Effector memory CD4-positive, alpha-beta T cell (primary cell): ENCODE measurements at places on chromosomes 1 and 21.

- no peak for DNase-seq
Observed at GRCh38 chr1:17675744-17676143, 79.4 kb upstream of the ACTL8 start.

DNA sequence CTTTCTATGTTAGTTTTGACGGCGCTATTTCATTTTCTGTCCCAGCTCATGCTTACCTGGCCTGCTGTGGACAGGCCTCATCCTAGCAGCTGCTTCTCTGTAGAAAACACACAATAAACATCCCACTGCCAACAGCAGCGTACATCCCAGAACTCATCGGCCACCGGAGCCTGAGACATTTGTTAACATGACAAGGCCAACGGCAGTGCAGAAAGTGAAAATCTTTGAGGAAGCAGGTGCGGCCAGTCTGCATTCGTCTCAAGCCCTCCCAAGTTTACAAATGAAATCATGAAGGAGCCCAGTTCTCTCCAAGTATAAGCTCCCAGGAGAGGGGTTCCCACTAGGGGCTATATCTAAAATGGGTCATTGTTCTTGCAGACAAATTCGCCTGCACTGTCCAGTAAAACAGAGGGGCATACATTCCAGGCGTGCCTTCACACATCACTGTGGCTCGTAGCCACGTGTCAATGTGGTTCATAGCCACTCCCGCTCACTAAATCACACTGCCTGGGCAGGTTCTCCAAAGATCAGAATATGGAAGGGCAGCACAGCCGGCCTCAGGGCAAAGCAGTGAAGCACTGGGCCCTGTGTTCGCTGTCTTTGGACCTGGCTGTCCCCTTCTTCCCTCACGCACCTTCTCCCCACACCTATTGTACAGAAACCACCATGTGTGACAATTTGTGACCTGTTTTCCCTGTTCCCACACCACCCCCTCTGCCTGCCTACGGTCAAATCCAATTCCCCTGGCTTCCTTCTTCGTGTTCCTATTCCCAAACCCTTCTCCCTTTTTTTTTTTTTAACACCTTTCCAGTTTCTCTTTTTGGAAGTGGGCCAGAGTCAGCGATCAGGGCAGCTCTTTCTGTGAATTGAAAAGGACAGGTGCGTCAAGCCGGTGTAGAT is 27.0 kb upstream of the ABCG1 start:
- DNase-seq: no peak

GRCh38 chr21:19767546-19767945 is 1230.7 kb upstream of the NCAM2 start:
- no peak for DNase-seq

GRCh38 chr1:214251354-214251753 is 29.6 kb upstream of the SMYD2 start:
- DNase-seq: no peak

DNA sequence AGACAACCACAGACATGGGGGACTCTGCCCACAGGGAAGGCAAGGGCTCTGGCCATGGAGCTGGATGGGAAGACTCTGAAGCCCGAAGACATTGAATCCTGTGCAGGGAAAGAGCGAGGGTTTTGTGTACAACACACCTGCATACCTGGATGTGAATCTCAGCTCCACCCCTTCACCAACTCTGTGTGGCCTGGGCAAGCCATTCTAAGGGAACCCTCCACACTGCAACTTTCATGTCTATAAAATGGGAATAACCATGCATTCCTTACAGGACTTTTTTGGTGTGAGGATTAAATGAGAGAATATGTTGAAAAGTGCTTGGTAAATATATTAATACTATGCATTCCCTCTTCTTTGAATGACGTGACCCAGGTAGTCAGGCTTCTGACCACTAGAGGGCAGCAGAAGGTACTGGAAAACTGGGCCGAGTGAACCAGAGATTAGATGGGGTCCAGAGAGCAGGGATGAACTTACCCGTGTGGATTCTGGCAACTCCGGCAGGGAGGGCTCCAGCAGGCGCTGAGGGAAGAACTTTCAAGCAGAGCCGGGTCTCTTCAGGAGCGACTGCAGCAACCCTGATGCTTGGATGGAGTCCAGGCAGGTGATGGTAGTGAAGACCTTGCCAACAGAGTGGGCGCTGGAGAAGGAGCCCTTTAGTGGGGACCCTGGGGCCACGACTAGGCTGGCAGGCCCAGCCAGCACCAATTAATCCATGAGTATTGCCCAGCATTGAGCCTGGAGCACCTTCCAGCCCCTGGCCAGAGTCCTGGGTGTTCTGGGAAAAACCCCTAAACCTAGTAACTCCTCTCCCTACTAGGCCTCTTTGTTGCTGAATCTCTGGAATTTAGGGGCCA is 834 bp upstream of the ELF3 start:
- DNase-seq: peak; percentile 39

GRCh38 chr1:105210747-105211146 is 1461.0 kb downstream of the AMY1C start:
- DNase-seq: no peak

DNA sequence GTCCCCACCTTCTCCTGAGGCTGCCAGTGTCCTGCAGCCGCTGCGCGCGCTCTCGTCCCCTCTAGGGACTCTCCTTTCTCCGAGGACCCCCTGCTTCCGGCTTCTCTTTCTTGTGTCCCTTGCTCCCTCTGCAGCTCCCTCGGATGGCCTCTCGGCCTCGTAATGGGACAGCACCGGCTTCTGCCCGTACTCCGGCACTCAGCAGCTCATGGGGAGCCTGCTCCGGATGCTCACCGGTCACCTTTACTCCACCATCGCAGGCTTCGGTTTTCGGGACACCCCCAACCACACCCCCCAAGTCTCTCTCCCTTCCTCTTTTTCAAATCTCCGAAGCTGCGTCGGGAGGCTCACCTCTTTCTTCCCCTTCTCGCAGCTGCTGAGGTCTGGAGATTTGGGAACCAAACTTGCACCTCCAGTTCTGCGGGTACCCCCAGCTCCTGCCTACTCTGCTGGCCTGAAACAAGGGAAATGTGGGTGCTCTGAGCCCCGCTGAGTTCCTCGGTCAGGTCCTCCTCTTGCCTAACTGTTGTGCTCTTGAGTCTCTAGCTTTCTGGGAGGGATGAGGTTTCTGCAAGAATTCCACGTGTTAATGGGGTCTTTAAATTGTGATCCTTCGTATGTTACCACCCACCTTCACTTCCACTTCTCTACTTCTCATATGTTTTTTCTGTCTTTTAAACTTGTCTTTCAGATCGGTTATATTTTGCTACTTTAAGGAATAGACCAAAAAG is 930 bp downstream of the CDC14A start:
- no peak for DNase-seq

DNA sequence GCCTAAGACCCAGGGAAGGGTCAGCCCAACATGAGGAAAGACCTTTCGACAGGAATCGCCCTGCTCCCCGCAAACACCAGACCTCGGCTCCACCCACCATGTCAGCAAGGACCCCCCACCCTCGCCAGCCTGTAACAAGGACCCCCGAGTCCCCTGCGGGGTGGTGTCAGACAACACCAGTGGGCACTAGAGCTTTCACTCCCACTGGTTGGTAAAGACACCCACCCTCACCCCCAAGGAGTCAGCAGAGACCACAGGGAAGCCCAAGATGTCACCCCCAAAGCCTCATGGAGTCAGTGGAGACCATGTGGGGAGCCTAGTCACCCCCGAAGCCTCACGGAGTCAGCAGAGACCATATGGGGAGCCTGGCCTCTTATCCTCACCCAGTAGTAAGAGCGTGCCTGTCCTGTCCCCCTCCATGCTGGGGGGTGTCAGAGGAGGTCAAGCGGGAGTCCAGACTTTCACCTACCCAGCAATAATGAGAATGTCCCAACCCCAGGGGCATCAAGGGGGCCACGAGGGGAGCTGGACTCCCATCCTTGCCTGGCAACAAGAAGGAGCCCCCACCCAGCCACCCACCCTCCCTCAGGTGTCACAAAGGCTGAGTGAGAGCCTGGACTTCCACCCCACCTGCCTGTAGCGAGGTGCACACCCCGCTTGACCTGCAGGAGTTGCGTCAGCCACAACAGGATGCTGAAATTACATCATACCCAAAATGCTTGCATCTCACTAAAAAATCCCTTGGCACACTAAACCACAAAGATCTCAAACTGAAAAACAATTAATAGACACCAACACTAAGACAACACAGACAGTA is 24.8 kb downstream of the SLC19A1 start:
- DNase-seq: no peak

DNA sequence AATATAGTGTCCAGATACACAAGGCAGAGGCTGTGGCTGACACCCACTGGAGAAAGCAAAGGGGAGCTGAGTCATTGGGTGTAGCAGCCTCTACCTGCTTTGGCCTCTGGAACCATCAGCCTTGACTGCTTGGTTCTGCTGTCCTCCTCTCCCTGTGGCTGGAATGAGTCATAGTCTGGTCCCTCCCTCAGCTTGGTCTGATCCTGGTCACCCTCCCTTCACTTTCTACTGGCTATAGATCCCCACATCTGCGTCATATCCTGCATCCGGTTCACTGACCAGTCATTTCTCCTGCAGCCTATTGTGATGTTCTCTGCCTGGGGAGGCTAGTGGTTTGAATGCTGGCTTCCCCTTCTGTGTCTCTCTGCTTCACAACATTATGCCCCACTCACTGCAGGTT is 372.8 kb upstream of the DAB1 start:
- no peak for DNase-seq

DNA sequence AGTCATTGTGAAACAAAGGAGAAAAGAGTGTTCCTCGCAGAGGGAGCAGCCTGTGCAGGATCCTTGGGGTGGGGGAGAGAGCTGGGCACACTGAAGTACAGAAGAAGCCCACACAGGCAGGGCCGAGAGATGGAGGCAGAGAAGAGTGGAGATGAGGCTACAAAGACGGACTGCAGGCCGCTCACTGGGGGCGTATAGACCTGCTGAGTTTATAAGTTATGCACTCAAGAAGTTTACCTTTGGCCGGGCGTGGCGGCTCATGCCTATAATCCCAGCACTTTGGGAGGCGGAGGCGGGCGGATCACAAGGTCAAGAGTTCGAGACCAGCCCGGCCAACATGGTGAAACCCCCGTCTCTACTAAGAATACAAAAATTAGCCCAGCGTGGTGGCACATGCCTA is 7.6 kb upstream of the SLAMF9 start:
- no peak for DNase-seq

GRCh38 chr1:116941670-116942069 is 32.0 kb downstream of the PTGFRN start:
- no peak for DNase-seq

GRCh38 chr1:93275634-93276295 is 69.9 kb upstream of the DR1 start:
- no peak for DNase-seq

- no peak for DNase-seq
Observed at GRCh38 chr21:35203093-35203977, 154.2 kb upstream of the RUNX1 start.

DNA sequence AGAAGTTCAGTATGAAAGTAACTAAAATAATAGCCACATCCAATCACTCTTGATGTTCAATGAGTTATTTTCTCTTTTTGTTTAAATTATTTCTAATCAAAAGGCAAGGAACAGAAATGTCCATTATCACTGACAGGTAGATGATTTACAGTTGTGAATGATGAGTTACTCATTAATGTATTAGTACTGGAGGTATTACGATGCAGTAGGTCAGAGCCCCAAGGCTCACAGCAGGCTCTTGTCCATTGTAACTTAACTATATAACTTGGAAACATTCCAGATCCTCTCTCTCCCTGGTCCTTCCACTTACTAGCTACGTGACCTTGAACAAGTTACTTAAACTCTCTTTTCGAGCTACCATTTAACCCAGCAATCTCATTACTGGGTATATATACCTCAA is 39.5 kb downstream of the CRB1 start:
- no peak for DNase-seq

DNA sequence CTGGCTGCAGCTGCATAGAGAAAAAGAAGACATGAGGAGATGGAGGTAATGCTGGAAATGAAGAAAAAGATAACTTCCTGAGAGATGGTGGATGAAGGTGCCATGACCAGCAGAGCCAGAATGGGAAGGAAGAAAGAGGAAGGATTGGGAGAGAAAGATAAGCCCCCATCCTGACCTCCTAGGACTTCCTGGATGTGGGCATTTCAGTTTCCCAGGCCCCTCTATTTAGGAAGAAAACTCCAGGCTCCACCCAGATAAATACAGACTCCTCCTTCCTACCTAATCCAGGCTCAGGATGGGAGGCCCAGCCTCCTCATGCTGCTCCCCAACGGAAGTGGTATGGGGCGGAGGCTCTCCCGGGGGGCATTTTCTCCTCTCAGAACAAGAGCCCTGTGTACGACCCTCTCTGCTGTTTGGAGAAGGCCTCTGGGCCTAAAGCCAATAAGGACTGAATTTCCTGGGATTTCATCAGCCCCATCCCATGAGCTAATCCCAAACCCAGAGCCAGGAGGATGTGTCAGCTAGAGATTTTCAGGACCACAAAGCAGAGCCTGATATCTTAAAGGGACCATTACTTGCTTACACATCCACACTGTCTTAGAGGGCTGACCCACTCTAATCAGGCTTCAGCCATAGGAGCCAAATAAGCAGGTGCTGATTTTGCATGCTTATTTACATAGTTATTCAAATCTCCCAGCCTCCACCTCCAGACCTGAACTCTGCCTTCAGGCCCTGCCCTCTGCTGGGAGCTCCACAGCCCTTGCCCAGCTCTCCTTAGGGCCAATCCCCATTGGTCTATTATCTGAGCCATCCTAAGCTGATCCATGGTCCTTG is 5.1 kb upstream of the ARHGEF2 start:
- DNase-seq: no peak

DNA sequence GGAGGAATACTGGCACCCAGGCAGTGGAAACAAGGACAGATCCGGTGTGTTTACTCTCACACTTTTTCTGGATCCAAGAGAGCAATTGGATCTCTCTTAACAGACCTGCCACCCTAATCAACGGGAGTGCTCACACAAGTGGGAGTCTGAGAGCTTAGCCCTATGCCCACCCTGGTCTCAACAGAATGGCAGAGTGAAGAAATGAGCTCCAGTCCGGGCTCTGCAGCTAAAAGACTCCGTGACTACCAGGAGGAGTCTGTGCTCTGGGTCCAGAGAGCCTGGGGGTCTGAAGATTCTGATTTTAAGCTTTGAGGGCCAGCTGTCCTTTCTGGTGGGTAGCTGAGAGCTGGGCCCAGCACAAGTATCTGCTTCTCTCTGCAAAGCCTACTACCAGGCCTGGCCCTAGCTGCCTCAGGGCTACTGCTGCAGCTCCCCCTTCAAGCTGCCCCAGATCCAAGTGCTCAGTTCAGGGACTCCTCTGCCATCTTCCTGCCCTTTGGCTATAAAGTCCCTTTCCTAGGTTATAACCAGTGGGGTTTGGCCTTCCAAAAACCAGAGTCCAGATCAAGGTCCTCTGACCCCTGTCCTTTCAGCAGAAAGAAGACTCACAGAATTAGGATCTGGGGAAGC is 3.9 kb downstream of the S100A9 start:
- DNase-seq: no peak
